CD4-positive, alpha-beta T cell (primary cell): ENCODE measurements at places on chromosomes 3 and 15.

GRCh38 chr3:62818347-62818746, 56.9 kb downstream of the CADPS start:
- DNase-seq = no peak

DNA sequence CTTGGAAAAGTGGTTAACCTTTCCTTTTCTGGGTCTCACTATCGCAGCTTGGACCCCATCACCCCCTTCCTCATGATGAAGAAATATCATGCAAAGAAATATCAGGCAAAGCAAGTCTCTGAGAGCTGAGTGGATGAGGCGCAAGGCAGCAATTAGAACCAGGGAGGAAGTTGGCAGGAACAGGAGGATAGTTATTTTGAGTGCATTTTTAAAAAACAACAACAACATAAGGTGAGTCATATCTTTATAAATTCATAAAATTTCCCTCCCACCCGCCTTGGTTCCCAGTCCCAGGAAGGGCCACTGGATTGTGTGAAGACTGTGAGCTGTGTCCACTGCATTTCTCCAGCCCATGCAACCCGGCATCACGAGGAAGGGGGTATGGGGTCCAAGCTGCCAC, 316.9 kb upstream of the TLE3 start:
- DNase-seq = no peak

GRCh38 chr3:152266221-152266995, 2.3 kb upstream of the MBNL1 start:
- DNase-seq = no peak

GRCh38 chr15:31302778-31303725, 23.6 kb upstream of the KLF13 start:
- peak; percentile 54 for DNase-seq

DNA sequence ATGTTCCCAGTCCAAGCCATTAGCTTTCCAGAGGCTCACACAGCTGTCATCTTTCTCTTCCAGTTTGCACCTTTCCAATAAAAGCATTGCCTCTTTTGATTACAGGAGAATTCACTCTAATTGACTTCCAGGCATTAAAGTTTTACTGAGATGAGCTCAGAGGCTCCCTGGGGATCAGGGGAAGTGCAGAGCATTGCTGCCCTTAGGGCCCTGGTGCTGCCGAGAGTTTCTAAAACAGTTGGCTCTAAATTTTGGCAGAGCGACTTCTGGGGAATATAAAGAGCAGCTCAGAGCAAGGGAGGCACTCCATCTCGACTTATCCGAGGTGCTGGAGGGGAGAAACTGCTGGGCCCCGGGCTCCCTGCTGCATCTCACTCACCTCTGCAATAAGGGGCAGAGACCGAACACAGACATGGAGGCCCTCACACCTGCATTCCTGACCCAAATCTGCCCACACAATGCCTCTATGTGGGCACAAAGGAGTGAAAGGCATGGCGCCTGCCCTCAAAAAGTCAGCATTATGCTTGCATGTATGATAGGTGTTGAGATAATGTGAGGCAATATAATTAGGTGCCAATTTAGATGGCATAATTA, 61.7 kb downstream of the SCN11A start:
- DNase-seq = no peak

- no peak for DNase-seq
Measured at GRCh38 chr3:40779039-40779438, 254.3 kb downstream of the ZNF621 start.

GRCh38 chr15:33125894-33126537, 68.5 kb downstream of the FMN1 start:
- DNase-seq = no peak

DNA sequence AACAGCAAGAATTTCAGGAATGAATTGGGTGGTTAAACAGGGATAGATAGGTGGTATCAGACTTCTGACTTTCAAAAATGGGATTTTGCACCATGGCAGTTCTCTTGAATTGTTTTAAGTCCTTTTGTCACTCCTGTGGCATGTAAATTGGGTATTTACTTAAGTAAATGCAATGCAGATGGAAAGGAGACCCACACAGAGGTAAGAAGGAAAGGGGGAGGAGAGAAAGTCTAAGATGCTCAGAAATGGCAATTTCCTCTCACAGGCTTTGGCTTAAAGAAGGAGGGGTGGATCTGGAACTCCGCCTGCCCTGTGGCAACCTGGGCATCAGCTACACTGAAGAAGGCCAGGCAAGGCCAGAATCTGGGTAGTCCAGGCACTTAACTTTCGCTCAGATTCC, 197.1 kb upstream of the UBE2E1 start:
- no peak for DNase-seq

DNA sequence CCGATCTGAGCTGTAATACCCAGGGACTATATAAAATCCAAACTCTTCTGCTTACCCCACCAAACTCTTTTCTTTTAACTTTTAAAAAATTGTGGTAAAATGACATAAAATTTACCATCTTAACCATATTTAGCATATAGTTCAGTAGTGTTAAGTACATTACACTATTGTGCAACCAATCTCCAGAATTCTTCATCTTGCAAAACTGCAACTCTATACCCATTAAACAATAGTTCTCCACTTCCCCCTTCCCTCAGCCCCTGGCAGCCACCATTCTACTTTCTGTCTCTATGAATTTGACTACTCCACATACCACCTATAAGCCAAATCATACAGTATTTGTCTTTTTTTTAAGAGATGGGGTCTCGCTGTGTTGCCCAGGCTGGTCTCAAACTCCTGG, 38.7 kb downstream of the SENP8 start:
- DNase-seq = no peak

- DNase-seq = no peak
Measured at GRCh38 chr3:46080124-46080968, 53.1 kb upstream of the XCR1 start.

GRCh38 chr3:49703956-49704355, 14.6 kb downstream of the RNF123 start:
- no peak for DNase-seq

DNA sequence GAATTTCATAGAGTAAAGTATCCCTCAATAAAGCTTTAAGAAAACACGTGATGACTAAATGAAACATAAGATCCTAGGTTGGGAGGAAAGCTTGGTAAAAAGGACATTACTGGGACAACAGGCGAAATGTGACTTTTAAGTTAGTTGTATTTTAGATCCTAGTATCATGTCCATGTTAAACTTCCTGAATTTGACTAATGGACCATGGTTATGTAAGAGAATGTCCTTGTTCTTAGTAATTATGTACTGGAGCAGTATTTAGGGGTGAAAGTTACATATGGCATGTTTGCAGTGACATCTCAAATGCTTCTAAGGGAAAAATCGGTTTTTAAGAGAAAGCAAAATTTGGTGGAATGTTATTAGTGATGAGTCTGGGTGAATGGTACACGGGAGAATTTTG, 69.6 kb downstream of the IQSEC1 start:
- no peak for DNase-seq

DNA sequence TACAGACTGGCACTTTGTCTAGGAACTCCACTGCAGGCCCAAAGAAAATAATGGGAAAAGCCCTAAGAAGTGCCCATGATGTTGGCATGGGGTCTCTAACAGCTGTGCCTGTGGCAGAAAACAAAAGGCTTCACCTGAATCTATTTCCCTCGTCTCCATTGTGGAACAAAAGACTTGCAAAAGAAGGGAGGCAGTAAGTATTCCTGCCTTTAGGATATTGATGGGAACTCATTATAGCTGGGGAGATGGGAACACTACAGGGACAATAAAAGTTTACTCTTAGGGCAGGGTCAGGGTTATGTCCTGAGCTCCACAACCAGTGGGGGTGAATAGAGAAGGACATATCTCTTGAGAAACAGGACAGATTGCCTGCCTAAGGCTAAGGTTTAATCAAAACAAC, 930.6 kb upstream of the EPHA6 start:
- no peak for DNase-seq

GRCh38 chr3:123081718-123082369, 15.0 kb downstream of the PDIA5 start:
- no peak for DNase-seq

DNA sequence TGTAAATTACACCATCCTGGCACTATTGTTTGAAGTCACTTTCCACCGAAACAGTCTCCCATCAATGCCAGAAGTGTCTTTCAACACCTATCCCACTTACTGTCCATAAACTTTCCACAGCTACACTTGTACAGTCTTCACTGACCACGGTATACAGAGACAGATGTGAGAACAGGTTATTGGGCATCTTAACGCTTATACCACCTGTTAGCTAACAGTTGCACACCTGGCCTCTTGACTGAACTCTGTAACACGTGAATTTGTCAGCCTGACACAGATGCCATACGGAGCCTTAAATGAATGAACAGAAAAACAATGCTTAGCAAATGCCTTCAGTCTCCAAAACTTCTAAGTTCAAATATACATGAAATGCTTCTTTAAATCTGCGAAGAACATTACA, 440.5 kb downstream of the SHQ1 start:
- DNase-seq = no peak

DNA sequence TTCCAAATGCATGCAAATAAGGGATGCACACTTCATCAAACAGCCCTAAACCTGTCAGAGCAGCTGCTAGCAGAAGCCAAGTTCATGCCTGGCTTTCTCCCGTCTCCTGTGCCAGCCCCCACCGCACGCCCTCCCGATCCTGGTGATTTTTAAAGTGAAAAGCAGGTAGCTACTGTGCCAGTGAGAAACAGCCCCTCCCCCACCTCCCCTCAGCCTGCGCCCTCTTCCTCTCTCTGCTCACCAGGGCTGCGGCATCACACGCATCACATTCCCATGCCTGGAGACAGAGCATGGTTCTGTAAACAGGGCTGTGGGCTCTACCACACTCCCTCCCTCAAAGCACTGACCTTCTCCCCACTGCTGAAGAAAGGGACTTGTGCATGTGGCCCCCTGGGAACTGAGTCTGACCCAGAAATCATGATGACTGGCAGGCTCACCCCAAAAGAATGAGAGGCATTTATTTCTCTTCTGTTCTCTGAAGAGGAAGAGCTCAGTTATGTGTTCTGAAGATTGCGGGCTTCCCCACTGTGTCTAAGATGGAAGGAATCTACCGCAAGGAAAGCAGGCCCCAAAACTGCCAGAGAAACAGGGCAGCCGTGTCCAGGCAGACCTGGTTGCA, 14.5 kb upstream of the SLC6A1 start:
- no peak for DNase-seq

GRCh38 chr3:128906031-128906803, 26.8 kb downstream of the ACAD9 start:
- no peak for DNase-seq

- no peak for DNase-seq
Measured at GRCh38 chr15:68275165-68275746, 2.3 kb upstream of the FEM1B start.

- no peak for DNase-seq
Measured at GRCh38 chr15:84081391-84082168, 154.0 kb upstream of the GOLGA6L4 start.

GRCh38 chr15:40511472-40512133, 40.8 kb downstream of the CHST14 start:
- DNase-seq = no peak

DNA sequence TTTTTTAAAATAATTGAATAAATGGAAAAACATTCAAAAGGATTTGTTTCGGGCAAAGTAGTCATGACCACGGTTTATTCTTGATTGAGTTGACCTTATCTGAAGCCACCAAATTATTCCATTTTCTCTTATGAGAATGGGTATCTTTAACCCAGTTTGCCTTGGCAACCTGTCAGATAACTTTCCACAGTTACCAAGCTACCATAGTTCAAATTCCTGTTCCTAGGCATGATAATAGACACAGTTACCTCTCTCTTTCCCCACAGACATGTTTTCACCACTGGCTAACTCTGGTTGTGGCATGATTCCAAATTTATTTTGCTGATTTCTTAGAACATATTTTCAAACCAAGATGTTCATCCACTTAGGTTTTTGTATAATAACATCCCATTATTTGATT, 84.9 kb downstream of the NECTIN3 start:
- DNase-seq = no peak

- DNase-seq = no peak
Measured at GRCh38 chr15:84750583-84751092, 2.2 kb downstream of the ZNF592 start.

- DNase-seq = no peak
Measured at GRCh38 chr3:156627946-156628569, 46.3 kb upstream of the TIPARP start.
